Hematopoietic multipotent progenitor cell treated with erythropoietin and hydrocortisone succinate and interleukin-3 and kit ligand, for 6 days (in vitro differentiated cells): ENCODE measurements at places on chromosomes 13 and 19.

GRCh38 chr19:30049226-30049625 lies 107.2 kb downstream of the URI1 start:
- no peak for DNase-seq

- no peak for DNase-seq
Observed at GRCh38 chr13:71214821-71215220, 652.2 kb downstream of the DACH1 start.

DNA sequence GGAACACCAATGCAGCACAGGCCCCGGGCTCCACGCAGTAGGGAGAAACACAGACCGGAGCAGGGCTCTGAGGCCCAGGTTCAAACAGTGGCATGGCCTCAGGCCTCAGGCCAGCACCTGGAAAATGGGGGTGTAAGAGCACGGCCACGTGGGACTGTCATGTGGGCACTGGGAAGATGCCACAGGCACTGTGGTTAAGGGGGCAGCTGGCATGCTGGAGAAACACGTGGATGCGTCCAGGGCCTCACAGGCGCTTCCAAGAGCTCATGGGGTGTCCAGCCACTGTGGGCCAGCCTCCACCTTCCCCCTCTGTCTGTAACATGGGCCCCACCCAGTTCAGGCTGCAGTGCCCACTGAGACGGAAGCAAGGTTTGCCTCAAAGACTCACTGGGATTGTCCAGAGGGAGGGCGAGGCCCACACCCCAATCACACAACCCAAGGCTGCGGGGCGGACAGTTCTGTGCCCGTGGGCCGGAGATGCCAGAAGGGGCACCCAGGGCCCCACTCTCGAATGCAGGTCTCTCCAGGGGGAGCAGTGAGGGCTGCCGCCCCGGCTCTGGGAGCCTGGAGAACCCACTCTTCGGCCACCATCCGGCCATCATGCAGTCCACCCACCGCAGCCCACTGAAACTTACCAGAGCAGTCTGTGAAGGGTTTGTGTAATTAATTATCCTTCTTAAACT lies 6.3 kb upstream of the MBD3 start:
- DNase-seq = no peak

DNA sequence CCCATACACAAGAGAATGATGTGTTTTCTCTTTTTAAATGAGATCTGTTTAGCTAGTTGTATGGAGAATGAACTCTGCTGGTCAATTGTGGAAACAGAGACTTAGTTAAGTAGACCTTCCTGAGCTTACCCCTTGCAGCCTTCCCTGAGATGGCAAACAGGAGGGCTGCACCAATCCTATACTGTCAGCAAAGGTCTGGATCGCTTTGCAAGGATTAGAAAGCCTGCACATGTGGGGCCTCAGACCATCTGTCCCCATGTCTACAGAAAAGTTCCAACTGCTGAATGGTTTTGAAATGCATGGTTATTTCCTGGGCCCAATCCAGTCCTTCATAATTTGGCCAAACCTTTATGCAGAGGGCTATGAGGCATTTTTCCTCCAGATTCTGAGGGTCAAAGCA lies 183.9 kb upstream of the SLC10A2 start:
- DNase-seq = no peak
